ENCODE measurements at places on chromosomes 4 and X.
A peak's percentile ranks its signal among the peaks of the same experiment; 100 is the strongest.

DNA sequence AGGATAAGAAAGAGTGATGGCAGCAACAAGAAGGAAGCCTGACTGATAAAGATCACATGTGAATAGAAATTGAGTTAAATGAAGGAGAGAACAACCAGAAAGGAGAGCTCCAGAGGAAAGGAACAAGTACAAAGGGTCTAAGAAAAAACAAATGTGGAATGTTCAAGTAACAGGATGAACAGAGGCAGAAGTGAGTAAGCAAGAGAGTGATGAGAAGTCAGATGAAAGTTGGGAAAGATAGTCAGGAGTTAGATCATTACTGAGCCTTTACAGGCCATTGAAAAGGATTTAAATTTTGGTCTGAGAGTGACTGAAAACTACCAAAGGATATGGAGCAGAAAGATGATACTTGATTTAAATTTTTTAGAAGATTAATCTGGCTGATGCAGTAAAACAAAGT, 38.1 kb downstream of the NFXL1 start:
- no peak for DNase-seq

DNA sequence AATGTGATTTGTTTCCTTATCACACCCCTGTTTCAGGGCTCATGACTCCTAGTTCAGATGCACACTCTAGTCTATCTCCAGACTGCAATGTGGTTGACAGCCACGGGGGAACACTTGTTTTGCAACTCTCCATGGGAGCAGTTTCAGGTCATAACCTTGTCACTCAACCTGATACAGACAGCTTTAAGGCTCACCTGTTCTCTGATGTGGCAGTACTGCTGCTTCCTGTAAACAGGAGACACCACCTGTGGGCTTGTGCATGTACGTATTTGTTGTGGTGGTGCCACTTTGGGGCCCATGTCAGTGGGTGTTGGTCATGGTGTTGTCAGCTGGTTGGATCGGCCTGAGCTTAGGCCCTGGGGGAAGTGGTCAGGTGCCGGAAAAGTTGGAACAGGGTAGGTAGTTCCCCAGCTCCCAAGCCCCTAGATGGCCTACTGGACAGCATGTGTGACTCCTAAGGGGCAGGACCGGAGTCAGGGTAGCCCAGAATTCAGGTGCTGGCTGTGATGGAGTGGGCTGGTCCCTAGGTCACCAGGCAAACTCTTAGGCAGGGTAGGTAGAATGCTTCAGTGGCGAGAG, 46.2 kb downstream of the FAM9B start:
- no peak for DNase-seq

- DNase-seq: no peak
These were observed 59.6 kb upstream of the PRSS48 start for GRCh38 chr4:151217326-151217725.

DNA sequence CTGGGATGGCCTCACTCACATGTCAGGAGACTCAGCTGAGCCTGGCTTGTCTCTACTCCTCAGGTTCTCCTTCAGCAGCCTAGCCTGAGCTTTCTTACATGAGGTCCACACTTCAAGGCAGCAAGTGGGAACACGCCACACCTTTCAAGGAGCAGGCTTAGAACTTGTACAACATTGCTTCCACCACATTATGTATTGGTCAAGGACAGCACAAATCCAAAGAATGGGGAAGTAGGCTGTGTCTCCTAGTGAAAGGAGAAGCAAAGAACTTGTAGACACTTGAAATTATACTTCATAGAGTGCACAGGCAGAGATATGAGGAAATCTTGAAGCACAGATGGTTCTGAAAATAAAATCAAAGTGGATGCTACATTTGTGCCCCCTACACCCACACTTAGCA, 120.9 kb upstream of the NOCT start:
- DNase-seq: no peak

GRCh38 chr4:13548984-13549546, 4.8 kb upstream of the NKX3-2 start:
- DNase-seq: peak; percentile 81
